ENCODE measurements at places on chromosomes 3 and 15.

DNA sequence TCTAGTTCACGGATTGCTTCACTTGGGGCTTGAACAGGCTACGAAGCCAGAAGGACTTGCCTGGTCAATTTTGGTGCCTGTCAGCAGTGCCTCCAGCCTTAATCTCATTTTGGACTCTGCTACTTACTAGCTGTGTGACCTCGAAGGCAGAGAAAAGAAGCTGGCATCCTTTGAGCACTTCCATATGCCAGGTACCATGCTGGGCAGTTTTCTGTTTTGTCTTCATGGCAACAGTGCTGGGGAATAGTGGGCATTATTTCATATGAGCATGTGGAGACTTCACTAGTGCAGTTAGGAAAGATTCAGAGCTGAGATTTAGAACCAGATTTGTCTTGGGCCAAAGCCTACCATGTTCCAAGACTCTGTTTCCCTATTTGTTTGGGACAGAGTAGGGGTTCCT lies 92.2 kb downstream of the LRTM1 start:
- DNase-seq: no peak

DNA sequence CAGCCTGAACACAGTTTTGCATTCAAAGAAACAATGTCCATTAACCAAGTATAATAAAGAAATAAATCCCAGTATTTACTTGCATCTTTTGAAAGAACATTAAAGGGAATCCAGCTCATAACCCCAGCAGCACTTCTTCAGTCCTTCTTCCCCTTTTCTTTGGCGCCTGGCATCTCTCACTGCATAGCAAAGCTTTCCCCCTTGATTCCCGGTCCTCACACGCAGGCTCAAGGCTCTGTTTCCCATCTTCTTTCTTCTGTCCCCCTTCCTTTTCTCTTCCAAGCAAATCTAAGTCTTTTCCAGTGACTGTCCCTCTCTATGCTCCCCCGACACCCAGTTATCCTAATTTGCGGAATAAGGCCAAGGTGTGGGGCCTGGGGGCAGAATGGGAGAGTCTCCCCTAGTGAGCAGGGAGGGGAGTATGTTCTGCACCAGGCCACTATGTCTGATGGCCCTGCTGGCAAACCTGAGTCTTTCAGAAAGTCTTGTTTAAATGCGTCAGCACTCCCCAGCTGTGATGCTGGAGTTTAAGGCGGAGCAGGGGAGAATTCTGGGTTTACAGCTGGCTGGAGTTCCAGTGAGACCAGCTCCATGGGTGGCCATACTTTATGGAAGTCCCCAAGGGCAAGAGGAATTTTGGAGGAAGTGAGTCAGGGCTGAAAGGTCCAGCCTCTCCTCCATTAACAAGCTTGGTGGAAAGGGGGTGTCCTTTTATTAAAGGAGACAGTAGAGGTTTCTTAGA lies 42.1 kb downstream of the GOLGA6A start:
- DNase-seq: peak; percentile 41

DNA sequence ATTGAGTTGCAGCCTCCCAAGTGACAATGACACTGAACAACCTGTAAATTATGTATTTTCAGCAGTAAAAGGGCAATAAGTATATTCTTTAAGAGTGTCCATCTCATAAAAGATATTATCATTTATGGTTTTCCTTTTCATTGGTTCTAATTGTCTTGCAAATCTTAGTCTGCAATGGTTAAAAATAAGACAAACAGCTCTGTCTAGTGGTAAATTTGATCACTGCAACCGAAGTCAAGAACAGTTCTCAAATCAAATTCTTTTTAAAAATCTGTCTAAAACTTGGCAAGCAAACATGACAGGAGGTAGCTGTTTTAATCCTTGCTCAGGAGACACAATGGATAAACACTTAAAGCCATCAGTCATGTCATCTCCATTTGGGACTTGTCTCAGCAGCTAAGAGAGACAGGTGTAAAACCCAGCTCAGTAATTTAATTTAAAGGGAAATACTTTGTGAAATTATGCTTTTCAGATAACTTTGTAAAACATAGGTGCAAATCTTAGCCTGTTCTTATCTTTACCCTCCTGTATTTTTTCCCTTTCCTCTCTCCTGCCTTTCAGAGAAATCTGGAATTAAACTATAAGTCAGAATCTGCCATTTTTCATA lies 150.3 kb upstream of the ARHGEF26 start:
- peak; percentile 4 for DNase-seq

GRCh38 chr3:31668242-31668641 lies 135.5 kb downstream of the STT3B start:
- DNase-seq: no peak

DNA sequence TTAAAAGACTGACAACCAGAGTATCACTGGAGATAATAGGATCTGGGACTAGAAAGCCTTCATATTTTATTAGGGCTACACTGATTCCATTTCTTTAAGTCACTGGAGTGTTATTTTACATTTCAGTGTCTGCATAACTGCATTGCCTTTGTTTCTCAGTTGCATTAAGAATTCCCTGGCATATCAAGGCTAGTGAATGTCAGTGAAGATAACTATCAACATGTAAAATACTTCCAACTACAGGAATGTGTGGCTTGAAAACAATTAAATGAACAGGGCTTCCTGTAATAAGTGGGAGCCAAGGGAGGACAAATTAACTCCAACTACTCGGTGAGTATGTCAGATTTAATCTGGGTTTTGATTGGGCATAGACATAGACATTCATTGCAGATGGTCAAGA lies 628.5 kb downstream of the ROBO2 start:
- DNase-seq: no peak

GRCh38 chr15:97728791-97729190 lies 231.7 kb upstream of the ARRDC4 start:
- DNase-seq: no peak

DNA sequence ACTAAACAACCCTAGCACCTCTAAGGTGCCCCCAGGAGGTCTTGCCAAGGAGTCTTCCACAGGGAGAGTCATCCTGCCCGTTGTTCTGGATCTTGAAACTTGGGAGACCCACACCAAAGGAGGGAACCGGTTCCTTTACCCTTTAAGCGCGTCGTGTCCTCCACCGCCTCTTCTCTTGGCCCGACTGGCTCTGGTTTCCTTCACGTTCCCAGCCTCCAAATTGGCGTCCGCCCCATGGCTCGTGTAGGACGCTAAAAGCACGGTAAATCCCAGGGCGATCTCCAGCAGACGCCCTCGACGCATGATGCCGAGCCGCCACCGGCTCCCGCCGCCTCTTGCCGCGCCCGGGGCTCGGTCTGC lies 1.1 kb downstream of the FBN1 start:
- DNase-seq: no peak

DNA sequence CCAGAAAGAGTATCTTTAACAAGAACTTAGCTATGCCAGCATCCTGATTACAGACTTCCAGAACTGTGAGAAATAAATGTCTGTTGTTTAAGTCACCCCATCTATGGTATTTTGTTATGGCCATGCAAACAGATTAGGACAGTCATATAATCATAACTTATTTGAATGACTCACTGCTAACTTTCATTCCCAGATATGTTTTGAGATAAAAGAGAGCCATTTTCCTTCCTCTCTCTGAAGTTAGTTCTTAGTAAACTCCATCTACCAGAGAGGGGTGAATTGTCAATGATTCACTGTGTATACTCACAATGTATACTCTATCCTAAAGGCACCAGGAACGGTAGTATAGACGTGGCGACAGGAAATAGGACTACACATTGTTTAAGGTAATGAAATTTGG lies 179.4 kb upstream of the DPH6 start:
- DNase-seq: peak; percentile 26

DNA sequence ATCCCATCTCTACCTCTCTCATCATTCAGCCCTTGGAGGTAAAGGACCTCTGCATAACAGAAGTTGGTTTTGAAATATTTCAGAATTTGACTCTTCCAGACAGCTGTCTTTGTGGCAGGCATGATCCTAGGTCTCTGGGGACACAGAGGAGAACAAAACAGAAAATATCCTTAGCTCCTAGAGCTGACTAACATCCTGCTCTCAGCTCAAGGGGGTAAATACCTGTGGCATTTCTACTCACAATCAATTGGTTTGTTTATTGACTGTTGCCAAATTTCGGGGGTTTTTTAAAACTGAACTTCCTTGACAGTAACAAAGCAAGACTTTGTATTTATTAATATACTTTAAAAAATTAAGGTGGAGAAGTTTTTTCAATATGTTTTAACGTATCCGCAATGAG lies 78.8 kb downstream of the EOMES start:
- no peak for DNase-seq

DNA sequence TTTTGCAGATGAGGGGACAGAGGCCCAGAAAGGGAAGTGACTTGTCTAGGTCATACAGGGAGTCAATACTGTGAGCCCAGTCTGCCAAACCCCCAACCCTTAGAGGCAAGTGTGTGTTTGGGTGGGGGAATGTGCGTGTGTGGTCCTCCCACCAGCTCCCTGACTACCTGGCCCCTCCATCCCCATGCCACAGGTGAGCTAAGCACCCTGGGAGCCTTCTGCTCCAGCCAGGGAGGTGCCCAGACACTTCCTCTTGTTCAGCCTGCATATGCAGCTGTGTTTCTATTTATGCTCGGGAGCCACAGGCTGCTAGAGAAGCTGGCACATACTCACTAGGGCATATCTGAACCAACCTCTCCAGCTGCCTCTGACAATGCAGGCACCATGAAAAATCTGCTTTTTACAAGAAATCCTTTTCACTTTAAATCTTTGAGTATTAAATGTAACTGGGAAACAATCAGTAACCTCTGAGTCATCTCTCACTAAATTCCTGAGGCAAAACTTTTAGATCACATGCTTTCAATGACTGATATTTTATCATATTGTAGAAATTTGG lies 20.7 kb downstream of the TBC1D2B start:
- no peak for DNase-seq

DNA sequence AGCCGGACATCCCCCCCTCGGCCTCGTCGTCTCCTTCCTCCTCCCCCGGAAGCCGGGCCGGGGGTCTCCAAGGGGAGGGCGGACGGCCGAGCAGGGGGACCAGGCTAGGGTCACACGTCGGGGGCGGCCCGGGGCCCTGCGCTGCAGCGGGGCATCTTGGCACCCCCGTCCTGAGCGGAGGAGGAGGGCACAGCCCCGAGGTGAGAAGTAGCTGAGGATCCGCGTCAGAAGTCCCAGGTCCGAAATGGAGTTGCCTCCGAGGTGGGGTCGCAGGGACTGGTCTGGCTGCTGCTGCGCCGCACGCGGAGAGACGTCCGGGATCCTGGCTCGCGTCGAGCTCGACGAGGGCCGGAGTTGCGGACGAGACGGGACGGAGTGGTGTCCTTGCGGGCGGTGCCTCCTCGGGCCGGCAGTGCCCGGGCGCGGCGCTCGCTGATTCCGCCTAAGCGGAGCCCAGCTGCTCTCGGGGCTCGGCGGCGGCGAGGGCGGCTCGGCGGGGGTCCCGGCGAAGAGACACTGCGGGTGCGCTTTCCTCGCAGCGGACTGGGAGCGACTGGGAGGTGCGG lies at the start of gene ADCY5:
Gene ADCY5, minus strand, starts transcription at position 555 of the 566 bp plus-strand sequence. Its CDS starts 545 bp downstream, at position 10.
- peak; percentile 23 for DNase-seq

- DNase-seq: no peak
Observed at GRCh38 chr3:50587806-50588758, 18.8 kb downstream of the HEMK1 start.

Measured in HTR-8/SVneo (cell line).